ENCODE measurements at places on chromosomes 11 and 22.

- no peak for DNase-seq
These were observed 94.1 kb upstream of the AMOTL1 start for GRCh38 chr11:94673951-94674491.

- no peak for DNase-seq
These were observed 727.3 kb downstream of the LRRC4C start for GRCh38 chr11:40732132-40732531.

- DNase-seq = no peak
These were observed 57.5 kb downstream of the TIMP3 start for GRCh38 chr22:32858957-32859356.

- no peak for DNase-seq
These were observed 292.2 kb downstream of the INSC start for GRCh38 chr11:15406851-15407351.

- DNase-seq = no peak
These were observed 18.4 kb downstream of the PSMD13 start for GRCh38 chr11:255176-255575.

DNA sequence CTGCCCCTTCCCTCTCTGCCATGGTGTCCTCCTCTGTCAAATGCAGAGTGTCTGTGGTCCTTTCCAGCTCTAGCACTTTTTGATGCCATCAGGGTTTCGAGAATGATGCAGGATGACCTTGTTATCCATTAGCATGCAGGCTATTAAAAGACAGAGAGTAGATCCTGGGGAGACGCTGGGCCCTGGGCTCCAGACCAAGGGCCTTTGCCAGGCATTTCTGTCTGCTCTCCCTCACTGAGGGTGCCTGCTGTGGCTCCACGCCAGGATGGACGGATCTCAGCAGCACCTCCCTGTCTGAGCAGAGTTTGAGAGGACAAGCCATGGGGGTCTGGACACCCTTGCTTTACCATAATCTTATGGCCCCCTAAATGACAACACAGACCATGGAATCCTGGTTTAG is 110.8 kb upstream of the CD82 start:
- DNase-seq = no peak

DNA sequence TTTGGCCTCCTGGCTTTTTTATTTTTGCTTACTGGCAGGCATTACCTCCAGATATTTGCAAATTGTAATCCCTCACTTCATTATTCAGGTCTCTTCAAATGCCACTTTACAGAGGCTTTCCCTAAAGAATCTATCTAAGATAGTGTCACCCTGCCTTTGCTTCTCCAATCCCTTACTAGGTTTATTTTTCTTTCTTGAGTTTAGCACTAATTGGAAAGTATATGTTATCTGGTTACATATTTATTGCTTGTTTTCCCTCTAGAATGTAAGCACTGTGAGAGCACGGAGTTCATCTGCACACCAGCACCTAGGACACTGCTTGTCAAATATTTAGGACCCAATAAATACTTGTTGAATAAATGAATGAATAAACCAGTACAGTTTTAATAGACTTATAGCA is 3.5 kb downstream of the KIF18A start:
- DNase-seq = no peak

GRCh38 chr11:26297189-26297975 is 34.5 kb upstream of the ANO3 start:
- peak; percentile 39 for DNase-seq

- DNase-seq = no peak
These were observed 76.8 kb upstream of the BIRC3 start for GRCh38 chr11:102240502-102240901.

DNA sequence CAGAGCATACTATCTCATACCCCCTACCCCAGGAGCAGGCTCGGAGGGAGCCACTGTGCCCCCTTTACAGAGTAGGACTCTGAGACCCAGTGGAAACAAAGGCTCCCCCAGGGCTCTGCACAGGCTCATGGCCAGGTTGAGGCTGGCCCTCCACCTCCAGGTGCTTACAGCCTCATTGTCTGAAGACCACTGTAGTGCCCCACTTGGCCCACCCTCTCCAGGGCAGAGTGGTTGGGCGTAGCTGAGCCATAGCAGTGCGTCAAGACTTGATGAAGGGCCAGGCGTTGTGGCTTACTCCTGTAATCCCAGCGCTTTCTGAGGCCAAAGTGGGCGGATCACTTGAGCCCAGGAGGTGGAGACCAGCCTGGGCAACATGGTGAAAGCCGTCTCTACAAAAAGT is 1.7 kb downstream of the ANKRD13D start:
- no peak for DNase-seq

- DNase-seq = peak; percentile 39
These were observed 14.0 kb downstream of the RPUSD4 start for GRCh38 chr11:126197277-126197939.

Measured in AG04450 (cell line).